ENCODE measurements at places on chromosomes 3 and 15. TPM values are rescaled to one million over a fixed set of nuclear protein-coding genes. Genes with fewer than 3 reads are reported as not detected.
A peak's percentile ranks its signal among the peaks of the same experiment; 100 is the strongest.

GRCh38 chr15:63306492-63307073, 29.2 kb downstream of the APH1B start:
- no peak for DNase-seq

- peak; percentile 38 for DNase-seq
Observed at GRCh38 chr3:101646726-101647125, 30.2 kb downstream of the ZBTB11 start.

- no peak for DNase-seq
Observed at GRCh38 chr15:36797128-36797527, 217.7 kb downstream of the CDIN1 start.

DNA sequence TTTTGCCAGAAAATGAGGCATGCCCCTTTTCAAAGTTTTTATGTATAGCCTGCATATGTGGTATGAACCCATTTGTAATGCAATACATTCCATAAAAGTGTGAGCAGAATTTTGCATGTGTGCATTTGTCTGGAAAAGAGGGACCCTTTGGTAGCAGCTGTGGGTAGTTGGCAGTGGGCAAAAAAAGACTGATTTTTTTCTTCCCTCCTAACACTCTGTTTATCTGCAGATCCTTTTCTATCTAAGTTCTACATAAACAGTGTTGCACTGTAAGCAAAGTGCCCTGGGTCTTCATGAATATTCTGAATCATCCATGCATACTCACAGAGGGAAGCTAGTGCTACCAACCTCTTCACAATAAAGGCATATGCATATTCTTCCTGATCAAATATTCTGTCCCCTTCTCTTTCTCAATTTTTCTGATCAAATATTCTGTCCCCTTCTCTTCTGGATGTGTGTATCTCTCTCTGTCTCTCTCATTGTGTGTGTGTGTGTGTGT, 211.2 kb upstream of the EIF1B start:
- DNase-seq = no peak

DNA sequence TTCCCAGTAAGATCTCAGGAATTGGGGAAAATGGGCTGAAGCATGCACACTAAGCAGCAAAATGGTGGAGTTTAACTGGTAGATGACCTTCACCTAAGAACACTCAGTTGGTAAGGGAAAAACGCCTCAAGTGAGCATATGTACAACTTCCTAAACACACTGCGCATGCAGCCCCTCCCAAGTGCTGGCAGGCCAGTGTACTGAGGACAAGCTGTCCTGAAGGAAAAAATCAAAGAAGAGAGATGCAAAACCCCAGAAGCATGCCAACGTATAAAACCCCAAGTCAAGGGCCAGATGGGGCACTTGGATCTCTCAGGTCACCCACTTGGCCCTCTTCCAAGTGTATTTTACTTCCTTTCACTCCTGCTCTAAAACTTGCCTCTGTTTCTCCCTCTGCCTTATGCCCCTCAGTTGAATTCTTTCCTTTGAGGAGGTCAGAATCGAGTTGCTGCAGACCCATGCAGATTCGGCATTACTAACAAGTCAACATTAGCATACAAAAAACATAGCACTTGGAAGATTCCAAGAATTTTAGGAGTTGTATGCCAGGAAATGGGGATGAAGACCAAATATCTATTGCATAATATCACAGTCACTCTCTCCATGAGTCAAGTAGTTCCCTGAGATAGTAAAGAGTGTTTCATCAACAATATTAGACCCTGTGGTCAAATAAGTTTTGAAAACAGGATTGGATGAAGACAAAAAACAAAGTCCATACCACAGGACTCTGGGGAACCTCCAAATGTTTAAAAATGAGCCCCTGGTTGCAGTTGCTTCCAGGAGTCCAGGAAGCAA, 10.8 kb upstream of the FYCO1 start:
- peak; percentile 85 for DNase-seq

- DNase-seq = no peak
Observed at GRCh38 chr15:71646767-71647486, 163.4 kb upstream of the NR2E3 start.

- peak; percentile 96 for DNase-seq
Observed at GRCh38 chr3:172749230-172749965, 1.1 kb upstream of the ECT2 start.

- no peak for DNase-seq
Observed at GRCh38 chr15:76451540-76451939, 115.0 kb downstream of the ISL2 start.

- DNase-seq = peak; percentile 66
Observed at GRCh38 chr3:31166249-31166885, 271.9 kb upstream of the GADL1 start.

DNA sequence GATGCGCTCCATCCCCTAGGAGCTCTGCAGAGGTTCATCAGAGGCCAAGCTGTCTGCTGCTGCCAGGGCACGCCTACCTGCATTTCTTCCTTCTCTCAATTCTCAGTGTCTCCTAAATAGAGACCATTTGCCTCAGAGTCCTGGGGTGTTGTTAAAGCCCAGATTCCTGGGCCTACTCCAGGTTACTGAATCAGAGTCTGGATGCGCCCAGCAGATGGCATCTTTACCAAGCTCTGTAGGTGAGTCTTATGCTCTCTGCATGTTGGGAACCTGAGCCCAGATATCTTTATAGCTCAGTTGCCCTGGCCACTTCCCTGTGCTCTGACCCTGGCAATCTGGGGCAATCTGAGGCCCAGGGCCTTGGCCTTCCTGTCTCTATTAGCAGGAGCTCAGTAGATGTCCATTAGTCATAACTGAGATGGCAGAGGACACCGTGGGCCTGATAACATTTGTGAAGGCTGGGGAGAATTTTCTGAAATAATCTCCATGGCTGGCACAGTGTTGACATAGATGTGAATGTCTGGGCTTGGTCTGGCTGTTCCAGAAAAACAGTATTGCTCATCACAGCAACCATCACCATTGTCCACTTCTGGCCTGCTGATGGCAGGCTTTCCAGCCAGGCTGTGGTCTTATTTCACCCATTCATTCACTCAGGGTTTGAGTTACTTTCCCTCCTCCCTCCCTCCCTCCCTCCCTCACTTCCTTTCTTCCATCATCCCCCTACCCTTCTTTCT, 13.3 kb upstream of the RBP1 start:
- DNase-seq = no peak

DNA sequence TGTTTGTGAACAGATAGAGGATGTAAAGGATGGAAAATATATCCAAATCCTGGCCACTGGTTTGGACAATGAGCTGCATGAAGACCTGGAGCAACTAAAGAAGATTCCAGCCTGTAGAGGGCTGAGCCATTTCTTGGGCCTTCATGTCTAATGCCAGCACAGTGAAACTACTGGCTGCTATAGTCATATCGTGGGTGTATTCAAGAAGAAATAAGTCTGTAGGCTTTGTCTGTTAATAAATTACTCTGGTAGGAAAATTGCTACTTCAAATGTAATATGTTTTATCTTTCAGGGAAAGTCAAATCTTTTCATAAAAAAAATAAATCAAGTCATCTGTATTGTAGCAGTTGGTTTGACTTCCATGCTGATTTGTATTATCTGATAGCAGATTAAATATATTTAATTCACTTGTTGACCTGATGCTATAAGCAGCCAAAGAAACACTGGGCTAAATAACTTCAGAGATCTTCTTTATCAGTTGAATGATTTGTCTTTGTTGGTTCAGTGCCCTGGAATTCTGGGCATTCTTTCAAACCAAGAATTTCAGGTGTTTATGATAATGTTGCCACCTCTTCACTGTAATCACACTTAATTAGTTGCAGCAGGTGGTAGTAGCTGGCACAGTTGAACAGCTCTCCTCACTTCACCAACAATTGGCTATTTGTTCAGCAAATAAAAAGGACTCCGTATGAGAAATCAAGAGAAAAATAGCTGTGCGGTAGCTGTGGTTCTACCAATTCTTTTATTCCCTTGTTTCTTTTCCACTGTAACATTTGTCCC, 1109.5 kb downstream of the NSUN3 start:
- no peak for DNase-seq

DNA sequence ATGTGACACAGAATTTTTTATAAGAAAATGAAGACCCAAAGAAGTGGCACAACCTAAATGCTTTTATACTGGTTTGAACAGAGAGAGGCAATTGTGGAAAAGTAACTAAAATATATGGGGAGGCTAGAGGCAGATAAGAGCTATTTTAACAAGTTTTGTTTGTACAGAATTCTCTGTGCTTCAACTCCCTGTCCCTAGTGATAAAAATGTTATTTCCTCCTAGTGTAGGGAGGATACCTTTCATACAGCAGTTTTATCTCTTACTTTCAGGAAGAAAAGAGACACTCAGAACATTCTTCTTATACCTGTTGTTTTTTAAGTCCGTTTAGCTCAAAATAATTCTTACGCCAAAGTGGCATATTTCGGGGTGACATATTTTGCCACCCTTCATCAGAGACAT, 21.2 kb upstream of the ZNF639 start:
- no peak for DNase-seq

DNA sequence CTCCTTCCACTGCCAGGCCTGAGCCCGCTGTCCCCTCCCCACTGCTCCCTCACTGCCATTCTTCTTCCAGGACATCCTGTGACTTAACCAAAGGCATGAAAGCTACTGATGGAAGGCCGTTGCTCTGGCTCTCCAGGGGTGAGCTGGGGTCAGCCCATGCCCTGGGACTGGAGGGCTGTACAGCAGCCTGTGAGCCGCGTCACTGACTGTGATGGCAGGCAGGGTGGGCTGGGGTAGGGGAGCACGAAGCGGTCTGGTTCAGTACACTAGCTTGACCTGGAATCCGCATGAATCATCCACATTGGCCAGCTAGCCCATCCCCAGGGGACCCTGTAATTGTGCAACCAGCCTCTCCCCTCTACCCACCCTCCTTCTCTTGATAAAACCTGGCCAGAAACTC, 30.8 kb downstream of the CORO2B start:
- peak; percentile 47 for DNase-seq

GRCh38 chr15:92159906-92160841, 233.5 kb upstream of the ST8SIA2 start:
- no peak for DNase-seq

DNA sequence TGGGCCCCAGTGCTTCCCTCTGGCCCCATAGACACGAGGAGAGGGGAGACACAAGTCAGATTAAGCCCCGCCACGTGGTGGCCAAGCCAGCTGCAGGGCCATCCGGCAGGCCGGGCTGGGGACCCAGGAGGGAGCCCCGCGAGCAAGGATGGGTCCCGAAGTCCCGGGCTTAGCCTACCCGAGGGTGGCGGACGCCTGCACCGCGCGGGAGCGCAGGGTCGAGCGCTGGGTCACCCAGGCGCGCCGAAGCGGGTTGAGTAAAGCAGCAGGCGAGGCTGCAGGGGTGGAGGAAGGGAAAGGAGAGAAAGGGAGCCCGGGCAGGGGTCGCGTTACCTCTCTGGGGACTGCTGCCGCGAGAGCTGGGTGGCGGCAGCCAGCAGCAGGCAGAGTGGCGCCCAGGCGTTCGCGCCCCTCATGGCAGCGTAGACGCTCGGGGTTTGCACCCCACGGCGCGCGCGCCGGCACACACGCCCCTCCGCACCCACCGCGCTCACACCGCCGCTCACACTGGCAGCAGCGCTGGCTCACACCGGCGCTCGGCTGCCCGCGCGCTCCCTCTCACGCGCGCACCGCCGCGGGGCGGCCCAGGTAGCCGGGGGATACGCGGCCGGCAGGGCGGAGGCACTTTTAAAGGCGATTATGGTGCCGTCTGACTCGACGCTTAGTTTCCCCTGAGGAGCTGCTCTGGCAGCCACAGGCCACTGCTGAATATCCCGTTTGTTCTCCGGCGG, at the start of gene PCOLCE2:
PCOLCE2 (minus strand) TSS at position 603 of the 731 bp plus-strand sequence; CDS start at position 416, 187 bp downstream.
- peak; percentile 71 for DNase-seq

Gene CHST13
- total RNA-seq = not detected

Gene OXNAD1
- 3.4 TPM for total RNA-seq

Gene GNAT1
- total RNA-seq = not detected

Gene MUSTN1
- total RNA-seq = not detected

Gene C3orf20
- not detected for total RNA-seq

Gene DNAH12
- not detected for total RNA-seq

Gene SCAANT1
- total RNA-seq = not detected

Gene RASGRP1
- total RNA-seq = 3.0 TPM

Gene CORO2B
- 7.6 TPM for total RNA-seq

Gene TRH
- not detected for total RNA-seq

Measured in GM23248 (cell line).